Stimulated activated CD4-positive, alpha-beta T cell treated with anti-CD3 and anti-CD28 coated beads, Interleukin-1b, Interleukin-23, amount 100 ng/mL, for 1 hour (primary cell): ENCODE measurements at places on chromosomes 2 and 18.

- no peak for DNase-seq
Measured at GRCh38 chr18:68426731-68427315, 288.1 kb downstream of the TMX3 start.

DNA sequence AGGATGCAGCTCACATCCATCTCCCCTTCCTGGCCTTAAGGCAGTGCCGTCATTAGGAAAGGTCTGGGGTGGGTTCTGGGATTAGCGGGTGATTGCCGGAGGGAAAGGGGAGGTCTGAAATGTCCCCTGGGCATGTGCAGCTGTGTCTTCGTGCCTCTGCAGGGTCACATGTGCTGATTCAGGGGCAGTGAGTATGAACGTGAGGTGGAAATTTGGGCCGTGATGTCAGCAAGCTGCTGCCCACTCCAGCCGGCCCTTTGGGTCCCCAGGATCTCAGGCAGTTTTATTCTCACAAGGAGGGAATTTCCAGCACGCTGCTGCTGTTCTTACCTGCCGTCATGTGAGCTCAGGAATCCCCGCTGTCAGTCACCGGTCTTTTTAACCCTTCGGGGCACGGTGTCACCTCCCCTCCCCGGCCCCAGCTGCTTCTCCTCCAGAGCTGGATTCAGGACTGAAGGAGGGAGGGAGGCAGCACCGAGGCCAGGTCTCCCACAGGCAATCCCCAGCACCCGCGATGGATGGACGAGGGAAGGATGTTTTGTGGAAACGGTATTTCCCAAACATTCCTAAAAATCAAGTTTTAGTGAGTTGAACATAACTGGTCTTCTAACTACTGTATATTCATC lies 23.5 kb downstream of the GPR35 start:
- no peak for DNase-seq

- DNase-seq, result no peak
Measured at GRCh38 chr2:65024149-65024829, 31.9 kb upstream of the CEP68 start.

- DNase-seq, result no peak
Measured at GRCh38 chr18:62754026-62754425, 38.7 kb downstream of the PHLPP1 start.

- DNase-seq, result no peak
Measured at GRCh38 chr2:46076251-46076650, 221.0 kb upstream of the EPAS1 start.

DNA sequence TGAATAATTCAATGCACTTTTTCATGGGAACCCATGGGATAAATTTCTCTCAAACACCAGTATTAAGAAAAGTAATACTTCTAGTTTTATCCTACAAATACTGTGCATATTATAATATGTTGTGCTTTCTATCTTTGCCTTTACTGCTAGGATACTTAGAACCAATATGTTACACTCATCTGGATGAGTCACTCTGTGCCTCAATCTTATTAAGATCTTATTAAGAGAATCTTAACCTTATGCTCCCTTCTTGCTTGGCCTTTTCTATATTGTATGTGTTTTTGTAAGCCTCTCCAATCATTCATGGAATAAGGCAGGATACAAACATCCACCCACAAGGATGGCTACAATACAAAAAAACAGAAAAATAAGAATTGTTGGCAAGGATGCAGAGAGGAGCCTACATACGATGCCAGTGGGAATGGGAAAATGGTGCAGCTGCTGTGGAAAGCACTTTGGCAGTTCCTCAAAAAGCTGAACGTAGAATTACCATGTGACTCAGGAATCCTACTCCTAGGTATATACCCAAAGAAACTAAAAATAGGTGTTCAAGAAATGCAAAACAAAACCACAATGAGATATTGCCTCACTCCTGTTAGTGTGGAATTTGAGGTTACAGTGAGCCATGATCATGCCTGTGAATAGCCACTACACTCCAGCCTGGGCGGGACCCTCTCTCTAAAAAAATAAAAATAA lies 10.7 kb upstream of the TWSG1 start:
- DNase-seq, result no peak

DNA sequence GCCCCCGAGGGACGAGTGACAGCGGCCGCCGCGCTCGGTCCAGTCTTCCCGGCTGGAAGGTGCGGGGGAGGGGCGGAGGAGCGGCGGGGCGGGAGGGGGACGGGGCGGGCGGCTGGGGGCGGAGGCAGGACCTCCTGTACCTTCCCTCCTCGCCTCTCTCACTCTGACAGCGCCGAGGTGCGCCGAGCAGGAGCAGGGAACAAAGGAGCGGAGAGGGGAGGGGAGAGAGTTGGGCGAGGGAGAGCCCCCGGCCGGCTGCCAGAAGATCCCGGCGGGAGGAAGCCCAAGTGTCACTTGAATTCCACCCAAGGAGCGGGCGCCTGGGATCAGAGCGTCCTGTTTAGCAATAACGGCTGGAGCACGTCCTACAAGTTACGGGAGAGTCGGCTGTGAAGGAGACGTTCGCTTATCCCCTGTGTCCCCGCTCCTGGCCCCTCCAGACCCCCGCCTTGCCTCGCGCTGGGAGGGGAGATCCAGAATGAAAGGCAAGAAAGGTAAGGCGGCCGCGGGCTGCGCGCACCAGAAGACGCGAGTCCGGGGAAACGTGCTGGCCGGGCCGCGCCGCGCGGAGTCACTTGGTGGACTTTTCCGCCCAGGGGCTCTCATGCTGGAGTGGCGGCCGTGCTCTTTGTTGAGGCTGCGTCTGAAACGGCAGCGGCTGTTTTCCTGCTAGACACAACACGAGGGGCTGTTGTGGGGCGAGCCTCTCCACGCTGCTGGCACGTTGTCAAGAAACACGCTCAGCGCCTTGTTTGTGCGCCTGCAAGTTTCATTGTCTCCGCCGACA lies at the start of gene TGIF1:
TSS of gene TGIF1 (plus strand) at position 161 of the 787 bp plus-strand sequence. CDS start at position 479, 318 bp downstream.
- DNase-seq, result peak; percentile 33
